ENCODE measurements at places on chromosomes 4 and X. TPM values are rescaled to one million over a fixed set of nuclear protein-coding genes. Genes with fewer than 3 reads are reported as not detected.

DNA sequence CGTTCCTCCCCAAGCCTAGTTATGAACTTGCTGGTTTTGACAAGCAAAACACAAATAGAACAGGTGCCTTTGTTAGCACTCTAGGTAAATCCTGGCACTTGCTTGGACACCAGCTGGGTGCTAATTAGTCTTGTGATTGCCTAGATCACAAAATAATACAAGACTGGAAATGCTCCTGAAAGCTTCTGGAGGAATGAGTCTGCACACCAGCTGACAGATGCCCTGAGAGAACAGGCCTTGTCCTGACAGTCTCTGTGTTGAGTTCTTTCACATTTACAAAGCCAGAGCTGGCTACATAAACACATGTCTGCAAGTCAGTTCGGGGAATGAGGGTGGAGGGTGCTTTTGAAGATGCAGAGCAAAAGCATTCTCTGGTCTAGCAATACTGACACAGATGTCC, 93.8 kb downstream of the ELOVL6 start:
- H3K27me3 ChIP-seq, result no peaks in the 10 kb centered on the region
- H3K36me3 ChIP-seq, result no peaks in the 10 kb centered on the region
- peaks cover 4% of the 10 kb centered on the region for H3K4me1 ChIP-seq
- H3K4me3 ChIP-seq, result no peak overlapping the region

GRCh38 chr4:183053681-183054080, 45.4 kb upstream of the WWC2 start:
- no peaks in the 10 kb centered on the region for H3K27me3 ChIP-seq
- no peak overlapping the region for H3K27ac ChIP-seq
- H3K4me3 ChIP-seq, result no peak overlapping the region

GRCh38 chrX:11196476-11196875, 85.3 kb downstream of the HCCS start:
- peaks cover 16% of the 10 kb centered on the region for H3K4me1 ChIP-seq
- no peak overlapping the region for H3K27ac ChIP-seq
- H3K27me3 ChIP-seq, result no peaks in the 10 kb centered on the region
- no peak overlapping the region for H3K4me3 ChIP-seq
- H3K36me3 ChIP-seq, result no peaks in the 10 kb centered on the region

GRCh38 chrX:55206162-55206941, 13.8 kb upstream of the PAGE5 start:
- DNase-seq, result no peak
- no peak overlapping the region for H3K27ac ChIP-seq
- no peak overlapping the region for H3K4me3 ChIP-seq
- no peaks in the 10 kb centered on the region for H3K4me1 ChIP-seq

GRCh38 chr4:119646347-119647071, 17.9 kb upstream of the PDE5A start:
- no peaks in the 10 kb centered on the region for H3K4me1 ChIP-seq
- H3K27me3 ChIP-seq, result no peaks in the 10 kb centered on the region
- no peaks in the 10 kb centered on the region for H3K36me3 ChIP-seq
- no peak overlapping the region for H3K4me3 ChIP-seq
- DNase-seq, result no peak

- H3K36me3 ChIP-seq, result no peaks in the 10 kb centered on the region
- no peaks in the 10 kb centered on the region for H3K4me1 ChIP-seq
- H3K27ac ChIP-seq, result no peak overlapping the region
Observed at GRCh38 chr4:100569196-100569595, 51.4 kb upstream of the EMCN start.

DNA sequence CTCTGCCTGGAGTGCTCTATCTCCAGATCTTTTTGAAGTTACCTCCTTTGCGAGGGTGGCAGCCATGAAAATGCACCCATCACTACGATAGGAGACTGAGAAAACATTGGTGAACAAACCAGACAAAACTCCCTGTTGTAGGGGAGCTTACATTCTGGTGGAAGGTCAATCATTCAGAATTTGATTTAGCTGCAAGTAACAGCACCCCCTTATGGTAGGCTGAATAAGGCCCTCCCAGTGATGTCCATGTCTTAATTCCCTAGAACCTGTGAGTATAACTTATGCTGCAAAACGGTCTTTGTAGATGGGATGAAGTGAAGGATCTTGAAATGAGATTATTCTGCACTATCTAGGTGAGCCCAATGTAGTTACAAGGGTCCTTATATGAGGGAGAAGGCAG, 5.6 kb upstream of the TEC start:
- H3K27me3 ChIP-seq, result no peaks in the 10 kb centered on the region
- H3K4me3 ChIP-seq, result no peak overlapping the region
- no peak overlapping the region for H3K27ac ChIP-seq
- no peak for DNase-seq
- H3K36me3 ChIP-seq, result no peaks in the 10 kb centered on the region
- peaks cover 4% of the 10 kb centered on the region for H3K4me1 ChIP-seq

- no peaks in the 10 kb centered on the region for H3K4me1 ChIP-seq
- DNase-seq, result no peak
- no peak overlapping the region for H3K27ac ChIP-seq
Observed at GRCh38 chrX:1483843-1484637, 31.3 kb upstream of the ASMTL start.

- H3K27me3 ChIP-seq, result no peaks in the 10 kb centered on the region
- peaks cover 23% of the 10 kb centered on the region for H3K36me3 ChIP-seq
- no peak for DNase-seq
- H3K27ac ChIP-seq, result no peak overlapping the region
Observed at GRCh38 chr4:86704601-86705000, 110.5 kb downstream of the PTPN13 start.

P2RY4 gene
- not detected for total RNA-seq

GPR82 gene
- total RNA-seq, result 0.11 TPM

ADH7 gene
- 420 TPM for total RNA-seq

LDB2 gene
- 3.9 TPM for total RNA-seq

All from esophagus squamous epithelium (tissue), 5 donors.